Cardiac fibroblast (primary cell): ENCODE measurements at places on chromosomes 12 and 14.

GRCh38 chr14:24351517-24351916 is 11.7 kb upstream of the RIPK3 start:
- peak; percentile 64 for DNase-seq

DNA sequence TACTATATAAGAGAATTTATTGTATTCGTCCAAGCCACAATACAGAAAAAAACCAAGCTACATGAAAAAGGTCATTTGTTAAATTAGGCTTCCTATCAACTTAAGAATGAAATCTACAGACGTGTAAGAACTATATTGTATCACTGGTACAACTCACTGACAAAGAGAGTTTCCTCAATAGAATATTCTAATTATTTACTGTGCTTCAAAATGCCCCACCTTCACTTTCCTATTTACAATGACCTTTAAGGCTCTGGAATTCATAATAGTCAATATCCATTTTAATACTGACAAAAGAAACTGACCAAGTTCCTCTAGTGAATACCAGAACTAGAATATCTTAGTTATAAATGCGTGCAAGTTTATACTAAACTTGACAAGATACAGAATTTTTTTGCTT is 55.9 kb downstream of the C2CD5 start:
- no peak for DNase-seq

DNA sequence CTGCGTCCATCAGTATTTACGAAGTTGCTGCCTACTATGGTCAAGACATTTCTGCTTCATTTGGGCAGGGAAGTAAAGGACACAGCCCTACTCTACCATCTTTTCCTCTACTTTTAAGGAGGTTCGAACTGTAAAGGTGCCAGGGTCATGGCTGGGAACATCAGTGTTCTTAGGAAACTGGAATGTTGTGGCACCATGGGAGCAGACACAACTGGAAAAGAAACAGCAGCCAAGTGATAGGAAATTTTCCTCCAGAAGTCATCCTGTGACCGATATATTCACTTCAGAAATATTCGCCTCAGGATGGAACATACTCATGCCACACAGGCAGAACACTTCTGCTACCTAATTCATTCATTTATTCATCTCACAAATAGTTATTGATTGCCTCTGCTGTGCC is 104.4 kb downstream of the ETV6 start:
- DNase-seq = no peak

DNA sequence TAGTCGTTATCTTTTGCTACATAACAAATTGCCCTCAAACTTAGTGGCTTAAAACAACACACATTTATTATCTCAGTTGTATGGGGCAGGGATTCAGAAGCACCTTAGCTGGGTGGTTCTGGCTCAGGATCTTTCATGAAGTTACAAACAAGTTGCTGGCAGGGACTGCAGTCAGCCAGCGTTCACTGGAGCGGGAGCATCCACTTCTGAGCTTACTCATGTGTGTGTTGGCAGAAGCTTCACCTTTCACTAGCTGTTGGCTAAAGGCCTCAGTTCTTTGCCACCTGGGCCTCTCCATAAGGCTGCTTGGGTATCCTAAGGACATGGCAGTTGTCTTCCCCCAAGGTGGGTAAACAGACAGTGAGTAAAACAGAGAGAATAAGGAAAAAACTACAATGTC is 365.7 kb downstream of the RPS29 start:
- no peak for DNase-seq

DNA sequence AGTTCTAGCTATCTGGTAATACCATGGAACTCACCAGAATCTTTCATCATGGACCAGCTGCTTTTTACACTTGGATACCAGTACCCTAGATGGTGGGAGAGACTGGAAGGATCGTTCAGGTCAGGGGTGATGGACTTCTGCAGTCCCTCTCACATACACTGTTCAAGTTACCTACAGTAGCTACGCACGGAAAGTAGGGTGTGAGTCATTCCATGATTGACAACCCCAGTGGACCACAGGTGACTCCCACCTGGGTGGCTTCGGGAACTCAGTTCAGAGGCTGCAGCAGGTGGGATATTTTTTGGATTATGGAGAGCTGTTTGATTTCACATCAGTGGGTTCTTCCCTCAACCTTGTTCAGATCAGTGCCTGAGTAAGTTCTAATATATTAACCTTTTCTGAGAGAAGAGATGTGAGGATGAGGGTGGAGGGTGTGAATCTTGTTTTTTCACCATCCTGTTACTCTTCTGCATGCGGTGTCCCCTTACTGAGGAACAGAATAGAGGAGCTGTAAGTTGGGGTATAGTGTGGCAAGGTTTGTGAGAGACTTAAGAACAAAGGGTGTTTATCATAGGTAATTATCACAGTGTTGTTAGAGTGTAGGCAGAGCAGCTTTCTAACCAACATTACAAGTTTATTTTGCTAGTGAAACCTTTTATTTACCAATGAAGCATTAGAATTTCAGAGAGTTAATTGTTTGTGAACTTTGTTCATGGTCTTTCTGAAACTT is 39.6 kb downstream of the PRKCH start:
- DNase-seq = no peak

DNA sequence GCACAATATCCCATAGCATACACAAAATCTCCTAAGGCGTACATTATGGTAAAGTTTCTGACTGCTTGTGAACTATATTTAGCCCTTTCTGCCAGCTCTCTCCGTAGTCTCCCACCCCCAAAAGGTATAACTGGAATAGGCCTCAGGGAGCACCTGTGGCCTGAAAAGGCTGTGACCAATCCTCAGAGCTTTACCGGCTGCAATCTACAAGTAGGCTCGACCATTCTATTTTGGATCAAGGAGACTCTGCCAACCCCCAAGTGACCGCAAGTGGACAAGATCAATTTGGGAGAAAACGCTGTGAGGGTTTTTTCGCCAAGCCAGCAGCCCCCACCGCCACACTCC is 1.2 kb downstream of the PPTC7 start:
- no peak for DNase-seq

DNA sequence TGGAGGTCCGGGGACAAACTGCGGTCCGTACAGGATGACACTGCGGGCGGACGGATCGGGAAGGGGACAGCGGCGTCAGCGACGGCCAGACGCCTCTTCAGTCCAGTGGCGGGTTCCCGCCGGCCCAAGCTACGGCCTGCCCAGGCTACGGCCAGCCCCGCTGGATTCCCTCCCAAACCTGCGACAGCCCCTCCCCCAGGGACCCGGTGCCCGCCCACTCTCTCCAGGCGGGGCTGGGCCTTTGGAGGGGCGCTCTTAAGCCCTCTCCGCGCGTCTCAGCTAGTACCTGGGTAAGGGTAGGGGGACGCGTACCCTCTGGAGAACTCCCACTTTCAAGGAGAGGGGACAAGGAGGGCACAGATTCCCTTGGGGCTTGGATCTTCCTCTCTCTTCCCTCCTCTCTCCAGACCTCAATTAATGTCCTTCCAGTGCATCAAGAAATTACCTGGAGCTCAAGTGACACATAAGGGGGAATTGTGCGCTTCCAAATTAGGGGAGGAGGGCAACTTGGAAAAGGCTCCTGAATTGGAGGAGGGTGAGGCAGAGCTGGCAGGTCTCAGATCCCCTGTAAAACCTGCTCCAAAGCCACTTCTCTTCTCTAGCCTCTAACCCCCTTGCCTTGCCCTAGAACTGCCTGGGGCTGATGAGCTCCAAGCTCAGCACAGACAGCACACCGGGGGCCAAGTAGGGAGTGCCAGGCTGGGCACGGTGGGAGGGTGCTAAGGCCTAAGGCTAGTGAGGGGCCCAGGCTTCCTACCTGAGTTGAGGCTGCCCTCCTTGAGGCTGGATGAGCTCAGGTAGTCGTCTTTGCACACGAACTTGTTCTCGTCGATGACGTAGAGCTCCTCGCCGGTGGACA is 3.1 kb downstream of the LHX5 start:
- no peak for DNase-seq

DNA sequence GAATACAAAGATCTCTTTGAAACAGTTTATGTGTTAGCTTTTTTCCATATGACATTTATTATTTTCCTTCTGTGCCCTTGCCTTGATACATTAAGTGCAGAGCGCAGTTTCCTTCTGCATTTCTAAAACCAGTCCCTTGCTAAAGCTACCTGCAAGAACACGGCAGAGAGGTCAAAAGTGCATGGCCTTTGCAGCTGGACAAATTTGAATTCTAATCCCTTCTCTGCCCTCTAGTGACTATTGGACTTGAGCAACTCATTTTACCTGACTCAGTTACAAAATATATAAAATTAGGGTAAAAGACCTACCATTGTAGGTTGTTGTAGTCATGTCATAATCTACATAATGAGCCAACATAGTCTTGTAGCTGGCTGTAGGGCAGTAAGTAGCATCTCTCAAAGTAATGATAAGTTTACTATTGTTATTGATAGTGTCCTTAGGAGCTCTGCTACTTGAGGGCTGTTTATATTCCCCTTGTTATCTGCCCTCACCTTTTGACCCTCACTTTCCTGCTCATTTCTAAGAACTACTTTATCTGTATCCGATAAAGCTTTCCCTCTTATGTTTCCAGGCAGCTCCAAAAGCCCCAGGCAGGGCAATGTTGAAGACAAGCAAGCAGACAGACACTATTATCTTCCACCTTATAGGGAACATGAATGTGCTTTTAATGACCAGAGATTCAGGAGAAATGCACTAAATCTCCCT is 120.0 kb upstream of the PDZRN4 start:
- DNase-seq = no peak

GRCh38 chr14:96662116-96662970 is 134.8 kb upstream of the VRK1 start:
- DNase-seq = no peak

DNA sequence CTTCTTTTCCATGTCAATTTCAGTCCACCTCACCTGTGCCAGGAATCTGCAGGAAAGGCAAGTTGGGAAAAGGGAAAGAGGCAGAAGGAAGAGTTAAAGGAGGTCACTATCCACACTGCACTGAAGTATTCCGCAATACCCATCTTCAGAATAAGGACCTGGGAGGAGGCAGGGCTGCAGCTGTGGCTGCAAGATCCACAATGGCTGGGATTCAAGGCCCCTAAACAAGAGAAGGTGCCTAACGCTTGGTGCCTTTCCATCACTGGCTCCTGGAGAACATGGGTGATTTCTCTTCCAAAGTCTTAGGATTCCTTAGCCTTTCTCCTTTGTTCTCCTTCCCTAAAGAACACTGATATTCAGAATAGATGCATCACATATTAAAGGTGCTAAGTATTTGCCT is 204.0 kb downstream of the GRIN2B start:
- no peak for DNase-seq

DNA sequence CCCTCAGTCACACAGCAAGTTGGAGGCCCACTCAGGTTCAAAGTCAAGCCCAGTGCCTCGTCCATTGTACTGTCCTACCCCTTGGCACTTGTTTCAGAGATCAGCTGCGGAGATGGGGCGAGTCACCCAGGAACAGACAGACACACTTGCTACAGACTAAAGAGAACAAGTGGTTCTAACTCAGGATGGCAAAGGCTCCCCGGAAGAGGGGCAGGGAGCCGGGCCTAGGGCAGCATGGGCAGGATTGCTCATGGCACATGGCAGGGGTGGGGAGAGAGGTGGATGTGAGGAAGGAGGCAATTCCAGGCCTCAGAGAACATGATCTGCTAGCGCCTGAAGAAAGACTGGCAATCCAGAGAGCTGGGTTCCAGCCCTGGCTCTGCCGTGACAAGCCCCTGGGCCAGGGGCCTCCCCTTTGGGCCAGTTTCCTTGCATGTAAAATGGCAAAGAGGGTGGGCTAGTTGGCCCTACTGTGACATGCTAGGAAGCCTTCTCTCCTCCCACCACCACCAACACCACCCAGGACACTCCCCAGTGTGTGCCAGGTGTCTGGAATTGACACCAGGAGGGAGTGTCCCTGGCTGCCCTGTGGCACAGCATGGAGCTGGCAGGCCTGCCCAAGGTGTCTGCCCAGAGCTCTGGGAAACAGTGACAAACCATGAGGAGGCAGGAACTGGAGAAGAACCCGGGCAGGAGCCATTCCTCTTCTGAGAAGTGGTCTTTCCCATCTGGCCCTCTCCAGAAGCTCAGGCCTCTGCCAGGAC is 24.0 kb upstream of the IRF2BPL start:
- no peak for DNase-seq

GRCh38 chr12:110536834-110537604 is 34.9 kb downstream of the RAD9B start:
- DNase-seq = no peak

DNA sequence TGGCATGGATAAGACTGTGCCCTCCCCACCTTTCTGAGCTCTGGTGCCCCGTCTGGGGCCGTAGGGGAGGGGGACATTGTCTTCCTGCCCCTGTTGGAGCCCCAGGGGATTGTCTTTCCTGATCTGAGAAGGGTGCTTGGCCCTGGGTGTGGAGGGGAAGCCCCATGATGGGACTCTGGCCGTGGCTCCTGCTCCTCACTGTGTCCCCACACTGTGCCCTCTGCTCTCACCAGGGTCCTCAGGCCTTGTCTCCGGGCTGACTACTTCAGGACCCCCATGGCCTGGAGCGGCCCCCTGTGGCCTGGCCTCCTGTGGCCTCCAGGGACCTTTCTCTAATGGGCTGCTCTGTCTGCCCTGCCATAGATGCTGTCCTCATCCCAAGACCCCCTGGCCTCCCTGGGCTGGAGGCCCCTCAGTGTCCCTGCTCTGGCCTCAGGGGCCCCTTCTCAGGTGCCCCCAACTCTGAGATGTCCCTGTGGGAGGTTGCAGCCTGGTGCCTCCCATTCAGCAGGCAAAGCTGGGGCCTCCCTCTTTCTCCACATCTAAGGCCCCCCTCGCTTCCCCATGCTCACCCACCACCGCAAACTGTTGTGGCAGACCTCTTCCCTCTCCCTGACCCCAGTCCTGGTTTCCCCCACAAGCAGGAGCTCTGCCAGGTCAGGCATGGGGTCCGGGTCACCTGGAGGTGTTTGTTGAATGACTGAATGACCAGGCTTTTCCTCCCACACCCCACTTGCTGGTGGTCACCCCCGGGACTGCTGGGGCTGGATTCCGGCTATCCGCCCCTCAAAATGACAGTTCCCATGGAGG is 4.0 kb downstream of the KIF26A start:
- DNase-seq = no peak

GRCh38 chr14:71248194-71248593 is 340.9 kb downstream of the PCNX1 start:
- no peak for DNase-seq

DNA sequence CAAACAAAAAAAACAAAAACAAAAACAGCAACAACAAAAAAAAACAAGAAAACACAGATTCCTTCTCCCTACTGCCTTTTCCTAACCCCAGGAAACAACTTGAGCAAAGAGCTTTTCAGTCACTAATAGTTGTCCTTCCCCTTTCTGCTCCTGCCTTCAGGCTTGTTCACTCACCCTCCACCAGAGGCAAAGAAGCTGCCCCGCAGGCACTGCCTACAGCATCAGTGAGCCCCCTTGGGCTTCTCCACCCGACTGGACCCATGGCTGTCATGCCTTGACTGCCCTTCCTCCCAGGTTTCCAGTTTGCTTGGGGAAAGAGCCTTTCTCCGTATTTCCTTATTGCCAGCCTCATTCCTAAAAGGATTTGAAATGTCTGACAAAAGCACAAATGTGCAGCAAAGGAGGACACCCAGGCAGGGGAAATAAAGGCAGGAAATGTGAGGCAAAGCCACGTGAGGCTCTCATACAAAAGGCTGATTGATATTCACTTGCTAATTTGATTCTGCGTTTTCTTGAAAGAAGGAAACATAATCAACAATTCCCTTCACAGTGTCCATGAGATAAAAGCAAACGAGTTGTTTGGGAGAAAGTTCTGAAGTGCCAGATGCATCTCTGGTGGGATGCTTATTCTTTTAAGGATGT is 85.7 kb downstream of the GPATCH2L start:
- DNase-seq = no peak
